ENCODE measurements at places on chromosomes 13 and 19.

DNA sequence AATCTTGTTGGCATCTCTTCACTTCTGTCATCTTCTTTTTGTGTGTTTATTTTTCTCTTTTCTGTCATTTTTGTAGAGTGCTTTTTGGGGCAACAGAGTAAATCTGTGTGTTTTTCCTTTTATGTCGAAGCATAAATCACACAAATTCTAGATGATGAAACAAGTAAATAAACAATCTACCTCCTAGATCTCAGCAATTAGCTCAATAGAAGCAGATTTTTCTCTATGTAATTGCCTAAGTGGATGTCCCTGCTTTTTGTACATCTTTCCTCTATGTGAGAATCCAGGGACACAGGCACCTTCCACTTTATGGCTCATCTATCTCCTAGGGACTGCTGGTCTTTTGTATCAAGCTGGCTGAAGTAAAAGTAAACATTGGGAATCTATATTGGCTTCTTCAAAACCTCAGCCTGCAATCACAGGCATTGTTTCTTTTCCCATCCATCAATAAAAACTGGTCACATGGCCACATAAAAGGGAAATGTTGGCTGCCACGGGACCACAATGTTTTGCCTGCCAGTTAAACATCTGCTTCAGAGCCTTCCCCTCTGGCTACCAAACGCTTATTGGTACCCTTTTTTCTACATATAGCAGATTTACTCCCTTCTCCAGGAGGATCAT lies 323.8 kb downstream of the LMO7 start:
- no peak for DNase-seq

GRCh38 chr13:28684257-28684656 lies 25.3 kb downstream of the POMP start:
- no peak for DNase-seq

- no peak for DNase-seq
Observed at GRCh38 chr19:35184267-35184666, 29.7 kb downstream of the FXYD5 start.

DNA sequence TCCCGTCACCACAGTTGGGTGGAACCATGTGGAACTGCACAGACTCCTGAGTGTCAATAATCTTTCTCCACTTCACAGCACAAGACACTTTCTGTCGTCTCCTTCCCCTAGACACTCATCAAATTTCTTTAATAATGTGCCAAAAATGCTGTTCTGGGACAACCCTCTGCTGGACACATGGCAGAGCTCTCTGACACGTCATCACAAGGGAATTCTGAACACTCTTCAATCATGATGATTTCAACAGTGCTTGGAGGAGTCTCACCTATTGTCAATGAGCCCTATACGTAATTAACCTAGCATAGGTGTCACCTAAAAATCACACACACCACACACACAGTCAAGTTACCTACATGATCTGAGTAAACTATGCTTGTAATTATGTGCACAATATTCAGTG lies 141.3 kb downstream of the STOML3 start:
- DNase-seq: no peak

- DNase-seq: no peak
Observed at GRCh38 chr19:15197275-15197941, 3.4 kb downstream of the NOTCH3 start.

DNA sequence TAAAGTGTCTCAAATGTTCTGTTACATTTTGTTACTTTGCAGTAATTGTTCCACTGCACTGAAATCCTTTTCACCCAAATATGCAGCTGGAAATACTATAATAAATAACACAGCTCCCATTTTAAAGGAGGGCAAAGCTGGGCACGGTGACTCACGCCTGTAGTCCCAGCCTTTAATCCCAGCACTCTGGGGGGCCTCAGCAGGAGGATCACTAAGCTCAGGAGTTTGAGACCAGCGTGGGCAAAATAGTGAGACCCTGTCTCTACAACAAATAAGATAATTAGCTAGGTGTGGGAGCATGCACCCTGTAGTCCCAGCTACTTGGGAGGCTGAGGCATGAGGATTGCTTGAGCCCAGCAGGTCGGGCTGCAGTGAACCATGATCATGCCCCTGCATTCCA lies 7.5 kb upstream of the UBAC2 start:
- no peak for DNase-seq

DNA sequence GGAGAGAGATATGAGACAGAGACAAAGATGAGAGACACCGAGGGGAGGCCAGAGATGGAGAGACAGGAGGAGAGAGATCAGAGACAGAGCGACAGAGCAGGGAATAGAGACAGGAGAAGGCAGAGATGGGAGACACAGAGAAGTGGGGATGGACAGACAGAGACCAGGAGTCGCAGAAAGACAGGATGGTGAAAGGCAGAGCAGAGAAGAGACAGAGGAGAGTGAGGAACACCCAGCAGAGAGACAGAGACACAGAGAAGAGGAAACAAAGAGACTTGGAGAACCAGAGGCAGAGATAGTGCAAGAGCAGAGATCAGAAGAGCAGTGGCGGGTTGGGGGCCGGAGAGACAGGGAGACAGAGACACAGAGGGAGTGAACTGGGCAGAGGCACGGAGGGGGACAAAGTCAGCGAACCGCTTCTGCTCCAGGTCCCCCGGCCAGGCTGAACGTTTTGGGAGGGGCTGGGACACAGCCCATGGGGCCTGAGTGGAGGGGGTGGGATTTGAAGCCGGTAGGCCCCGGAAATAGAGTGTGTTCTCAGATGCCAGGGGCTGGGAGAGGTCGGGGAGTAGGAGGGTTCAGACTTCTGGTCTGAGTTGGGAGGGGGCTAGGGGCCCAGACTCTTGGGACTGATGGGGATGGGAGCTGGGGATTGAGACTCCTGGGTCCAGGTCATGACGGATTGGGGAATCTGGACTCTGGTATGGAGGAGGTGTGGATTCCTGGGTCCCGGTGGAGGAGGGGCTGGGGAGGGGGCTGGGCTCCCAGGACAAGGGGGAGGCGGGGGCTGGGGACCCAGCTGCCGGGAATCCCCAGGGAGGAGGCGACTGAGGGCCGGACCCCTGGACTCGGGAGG lies 654 bp downstream of the ZNF579 start:
- DNase-seq: no peak

DNA sequence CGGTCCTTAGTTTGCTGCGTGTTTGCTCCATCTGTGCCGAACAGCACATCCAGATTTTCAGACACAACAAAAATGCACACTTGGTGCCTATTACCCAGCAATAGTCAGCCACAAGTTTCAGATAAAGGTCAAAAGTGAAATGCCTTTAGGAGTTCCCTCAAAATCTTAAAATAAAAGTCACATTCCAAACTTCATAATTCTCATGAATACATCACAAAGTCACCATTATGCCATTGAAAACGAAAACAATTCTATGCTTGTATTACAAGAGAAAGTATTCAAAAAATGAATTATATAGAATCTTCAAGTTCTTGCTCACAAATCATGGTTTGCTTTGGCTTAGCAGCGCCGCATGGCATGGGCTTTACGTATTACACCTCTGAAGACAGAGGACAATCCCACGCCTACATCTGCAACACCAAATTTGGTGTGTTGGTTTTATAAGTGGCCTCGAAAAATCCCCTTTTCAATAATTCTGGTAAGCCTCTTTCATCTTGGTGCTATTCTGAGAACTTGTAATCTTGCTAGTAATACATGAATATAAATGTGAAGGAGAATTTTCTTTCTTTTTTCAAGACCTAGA lies 26.6 kb downstream of the COL4A1 start:
- no peak for DNase-seq

- DNase-seq: no peak
Observed at GRCh38 chr13:46963904-46964303, 67.1 kb upstream of the HTR2A start.

DNA sequence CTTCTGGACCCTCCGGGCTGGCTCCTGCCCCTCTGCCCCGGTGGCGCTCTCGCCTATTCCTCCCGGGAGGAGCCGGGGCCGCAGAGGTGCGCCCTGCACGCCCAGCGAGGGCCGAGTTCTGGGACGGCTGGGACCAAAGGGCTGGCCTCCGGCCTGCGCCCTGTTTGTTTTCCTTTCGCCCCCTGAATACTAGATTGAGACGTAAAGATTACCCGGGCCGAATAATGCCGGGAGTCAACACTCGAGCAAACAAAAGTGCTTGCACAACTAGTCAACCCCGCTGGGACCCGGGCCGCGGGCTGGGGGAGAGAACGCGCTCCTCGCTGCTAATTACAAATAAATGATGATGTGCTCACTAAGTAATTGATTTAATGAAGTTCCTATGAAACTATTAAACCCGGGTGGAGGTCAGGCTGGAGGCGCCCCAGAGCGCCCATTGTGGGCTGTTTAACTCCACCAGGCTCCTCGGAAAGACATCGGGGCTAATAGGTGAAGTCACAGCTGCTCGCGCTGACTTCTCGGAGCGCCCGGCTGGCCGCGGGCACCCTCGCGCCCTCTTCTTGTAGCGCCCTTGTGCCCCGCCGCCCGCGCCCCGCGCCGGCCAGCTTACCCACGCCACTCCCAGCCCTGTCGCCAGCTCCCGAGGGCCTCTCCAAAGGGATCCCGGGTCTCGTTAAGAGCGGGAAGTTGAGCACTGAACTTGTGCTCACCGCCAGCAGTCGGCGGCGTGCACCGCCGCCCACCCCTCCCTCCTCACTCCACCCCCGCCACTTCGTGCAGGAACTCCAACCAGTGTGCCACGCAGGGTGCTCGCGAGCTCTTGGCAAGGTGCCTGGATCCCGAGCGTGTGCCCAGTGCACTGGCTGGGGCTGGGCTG lies 14.9 kb downstream of the ZIC5 start:
- DNase-seq: no peak

GRCh38 chr13:73993661-73994060 lies 140.5 kb downstream of the KLF12 start:
- DNase-seq: no peak

GRCh38 chr19:41428481-41428859 lies 1.3 kb upstream of the B3GNT8 start:
- DNase-seq: no peak

DNA sequence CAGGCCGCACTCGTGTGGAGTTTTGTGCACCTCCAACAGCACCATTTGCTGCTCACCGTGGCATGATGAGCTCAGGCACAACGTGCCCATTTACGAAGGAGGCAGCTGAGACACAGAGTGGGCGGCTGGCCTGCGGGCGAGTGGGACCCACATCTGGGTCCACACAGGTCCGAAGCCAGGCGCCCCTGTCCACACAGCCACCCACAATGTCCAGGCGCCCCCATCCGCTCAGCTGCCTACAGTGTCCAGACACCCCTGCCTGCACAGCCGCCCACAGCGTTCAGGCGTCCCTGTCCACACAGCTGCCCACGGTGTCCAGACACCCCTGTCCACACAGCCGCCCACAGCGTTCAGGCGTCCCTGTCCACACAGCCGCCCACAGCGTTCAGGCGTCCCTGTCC lies 42.5 kb upstream of the F7 start:
- DNase-seq: no peak

DNA sequence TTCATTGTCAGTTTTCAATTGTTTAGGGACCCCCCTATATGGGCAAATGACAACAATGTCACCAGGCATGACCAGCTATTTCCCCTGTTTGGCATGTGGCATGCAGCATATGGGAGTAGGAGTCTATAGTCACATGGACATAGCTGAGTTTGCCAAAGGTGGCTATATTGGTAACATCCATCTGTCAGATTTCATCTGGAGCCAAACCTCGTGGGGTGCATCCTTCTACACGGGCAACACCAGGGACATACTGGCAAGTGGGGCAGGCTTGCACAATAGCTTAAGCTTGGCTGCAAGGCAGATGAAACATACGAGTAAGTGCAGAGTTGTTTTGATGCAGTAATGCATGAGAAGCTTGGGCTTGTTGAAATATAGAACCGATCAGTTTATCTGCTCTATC lies 24.5 kb upstream of the ZNF816 start:
- no peak for DNase-seq

GRCh38 chr19:15423130-15423529 lies 4.3 kb upstream of the AKAP8L start:
- no peak for DNase-seq

- DNase-seq: no peak
Observed at GRCh38 chr13:111130116-111130508, 15.0 kb downstream of the ARHGEF7 start.

- DNase-seq: no peak
Observed at GRCh38 chr13:71213252-71213821, 653.7 kb downstream of the DACH1 start.

Measured in CD4-positive, alpha-beta T cell treated with Interleukin-6 at 100 ng/mL for 8 hours (primary cell).